Activated T-cell treated with anti-CD3 and anti-CD28 coated beads, Interleukin-2, amount 50 U/mL, for 72 hours (primary cell): ENCODE measurements at places on chromosomes 1 and 21.

DNA sequence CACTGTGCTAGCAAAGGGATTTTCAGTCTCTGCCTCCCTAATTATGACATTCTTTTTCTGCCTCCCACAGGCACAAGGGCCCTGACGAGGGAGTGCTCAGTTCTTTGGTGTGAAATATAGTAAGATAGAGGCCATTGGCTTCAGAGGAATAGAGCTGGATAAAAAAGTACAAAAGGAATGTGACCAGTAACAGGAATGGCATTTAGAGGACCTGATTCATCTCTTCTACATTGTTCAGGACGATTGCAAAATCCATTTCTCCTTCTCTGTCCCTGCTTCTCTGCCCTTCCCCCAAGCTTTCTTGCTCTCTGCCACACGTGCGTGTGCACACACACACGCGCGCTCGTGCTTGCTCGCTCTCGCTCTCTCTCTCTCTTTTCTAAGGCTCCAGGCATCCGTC is 668.2 kb downstream of the KIF26B start:
- no peak for DNase-seq

DNA sequence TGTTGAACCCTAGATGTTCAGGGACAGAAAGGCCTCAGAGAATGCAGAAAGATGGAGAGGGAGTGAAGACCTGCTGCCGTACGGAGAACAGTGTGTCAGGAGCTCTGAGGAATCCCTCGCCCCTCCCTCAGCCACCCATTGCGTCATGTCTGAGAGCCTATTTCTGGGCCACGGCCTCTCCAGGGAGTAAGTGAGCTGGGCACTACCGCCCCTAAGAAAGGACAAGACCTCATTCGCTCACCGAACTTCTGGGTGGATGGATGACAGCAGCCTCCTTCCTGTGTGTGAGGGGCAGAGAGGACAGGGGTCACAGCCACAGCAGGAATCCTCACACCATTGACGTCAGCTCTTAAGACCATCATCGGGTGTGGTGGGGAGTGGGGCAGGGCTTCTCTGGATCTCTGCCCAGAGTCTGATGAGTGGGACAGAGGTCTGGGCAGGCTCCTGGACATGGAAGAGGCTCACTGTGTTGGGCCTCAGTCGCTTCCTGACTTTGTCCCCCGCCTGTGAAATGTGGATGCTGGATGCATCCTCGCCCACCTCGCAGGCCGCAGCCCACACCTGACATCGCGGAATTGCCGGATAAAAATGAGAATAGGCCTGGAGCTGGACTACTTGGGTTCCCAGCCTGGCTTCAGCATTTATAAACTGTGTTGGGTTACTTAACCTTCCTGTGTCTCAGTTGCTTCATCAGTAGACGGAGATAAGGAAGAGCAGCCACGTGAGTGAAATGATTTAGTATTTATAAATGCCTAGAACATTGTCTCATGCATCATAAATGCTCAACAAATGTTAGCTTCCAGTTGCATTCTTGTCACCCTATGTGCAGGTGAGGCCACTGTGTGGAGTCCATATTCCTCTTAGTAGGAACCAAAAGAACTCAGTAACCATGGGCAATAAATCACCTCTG is 238.6 kb downstream of the TRABD2B start:
- DNase-seq, result no peak

GRCh38 chr1:220007438-220007837 is 38.9 kb downstream of the EPRS1 start:
- DNase-seq, result no peak

DNA sequence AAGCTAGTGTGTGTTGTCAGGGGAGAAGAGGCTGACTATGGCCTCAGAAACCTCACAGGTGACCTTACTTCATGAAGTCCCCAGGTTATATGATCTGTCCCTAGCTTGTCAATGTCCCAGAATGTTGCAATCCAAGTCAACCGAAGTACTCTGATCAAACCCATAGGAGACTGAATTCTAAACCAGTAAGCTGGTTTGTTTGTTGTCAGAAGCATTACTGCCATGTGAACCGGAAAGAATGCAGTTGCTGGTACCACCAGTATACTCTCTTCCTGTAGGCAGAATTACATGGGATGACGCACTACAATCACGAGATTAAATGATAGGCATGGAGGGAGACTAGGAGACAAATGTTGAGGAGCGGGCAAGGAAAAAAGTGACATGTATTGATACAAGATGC is 26.1 kb upstream of the MAN1A2 start:
- DNase-seq, result no peak

DNA sequence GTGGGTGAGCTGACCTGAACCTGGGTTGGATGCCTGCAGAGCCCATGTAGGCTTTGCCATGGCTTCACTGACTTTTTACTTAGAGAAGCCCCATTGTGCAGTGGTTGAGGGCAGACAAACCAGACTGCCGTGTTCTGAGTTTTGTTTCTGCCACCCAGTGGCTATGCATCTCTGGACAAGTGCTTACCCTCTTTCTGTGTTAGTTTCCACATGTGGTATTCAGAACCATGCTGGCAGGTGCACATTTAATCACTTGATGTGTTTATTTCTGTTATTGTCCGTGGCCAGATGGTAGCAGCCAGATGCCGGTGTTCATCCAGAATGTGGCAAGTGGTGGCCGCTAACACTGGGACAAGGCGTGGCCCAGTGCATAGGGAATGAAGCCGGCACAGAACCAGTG is 10.3 kb upstream of the PTPN7 start:
- no peak for DNase-seq

DNA sequence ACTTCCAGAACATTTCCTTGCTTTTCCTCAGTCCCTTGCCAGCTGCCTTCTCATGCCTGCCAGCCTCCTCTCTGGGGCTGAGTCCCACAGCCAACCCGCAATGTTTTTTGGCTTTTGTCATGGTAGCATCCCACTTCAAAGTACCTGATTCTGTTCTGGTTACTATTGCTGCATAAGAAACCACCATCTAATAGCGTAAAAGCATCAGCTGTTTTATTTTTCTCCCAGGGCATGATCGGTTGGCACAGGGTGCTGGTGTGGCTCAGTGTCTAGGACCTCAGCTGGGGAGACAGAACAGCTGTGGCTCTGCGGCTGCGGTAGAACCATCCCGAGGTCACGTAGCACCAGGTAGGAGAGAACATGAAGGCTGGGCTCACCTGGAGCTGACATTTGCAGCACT is 8.9 kb upstream of the PRMT2 start:
- no peak for DNase-seq
